ENCODE measurements at places on chromosomes 7 and 10.

DNA sequence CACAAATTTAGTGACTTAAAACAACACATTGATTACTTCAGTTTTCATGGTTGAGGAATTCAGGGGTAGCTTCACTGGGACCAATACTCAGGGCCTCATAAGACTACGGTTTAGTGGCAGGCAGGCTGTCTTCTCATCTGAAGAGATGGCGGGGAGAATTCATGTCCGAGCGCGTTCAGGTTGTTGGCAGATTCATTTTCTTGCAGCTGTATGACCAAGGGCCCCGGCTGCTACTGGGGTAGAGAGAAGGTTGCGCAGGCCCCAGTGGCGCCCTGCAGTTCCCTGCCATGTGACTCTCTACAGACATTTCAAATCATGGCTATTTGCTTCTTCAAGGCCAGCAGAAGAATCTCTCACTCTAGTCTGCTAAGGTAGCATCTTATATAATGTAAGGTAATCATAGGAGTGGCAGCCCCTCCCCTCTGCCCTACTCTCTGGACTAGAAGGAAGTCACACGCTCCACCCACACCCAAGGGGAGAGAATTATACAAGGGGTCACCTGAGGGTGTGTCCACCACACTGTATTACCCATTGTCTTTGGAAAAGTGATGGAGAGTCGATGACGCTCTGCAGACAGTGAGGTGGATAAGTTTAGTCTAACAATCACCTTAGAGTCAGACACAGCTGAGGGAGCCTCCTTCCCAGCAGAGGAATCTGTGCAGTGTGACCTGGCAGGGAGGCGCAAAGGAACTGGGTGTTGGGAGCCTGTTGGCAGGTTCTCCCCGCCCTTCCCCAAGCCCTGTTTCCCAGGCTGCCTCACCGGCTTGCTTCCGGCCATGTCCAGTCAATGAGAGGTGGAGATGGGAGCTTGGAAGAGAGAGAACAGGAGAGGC, 35.7 kb upstream of the PLEKHA1 start:
- DNase-seq: no peak

- DNase-seq: no peak
These were observed 38.2 kb downstream of the PARP12 start for GRCh38 chr7:140024585-140024984.

- DNase-seq: no peak
These were observed 5.6 kb downstream of the AVL9 start for GRCh38 chr7:32500922-32501341.

DNA sequence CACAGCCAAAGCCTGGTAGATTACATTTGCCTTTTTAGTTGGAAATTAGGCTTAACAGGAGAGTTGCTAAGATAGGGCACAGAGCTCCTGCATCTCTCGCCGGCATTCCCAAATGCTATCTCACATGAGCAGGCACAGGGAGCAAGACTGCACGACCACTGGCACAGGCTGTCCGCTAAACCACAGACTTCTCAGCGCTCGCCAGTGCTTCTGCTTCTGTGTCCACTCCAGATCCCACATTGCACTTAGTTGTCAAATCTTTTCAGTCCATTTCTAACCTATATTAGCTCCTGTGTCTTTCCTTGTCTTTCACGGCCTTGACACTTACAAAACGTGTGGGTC, 138.9 kb downstream of the EGFR start:
- DNase-seq: no peak

GRCh38 chr10:96688789-96689188, 31.5 kb downstream of the PIK3AP1 start:
- DNase-seq: no peak

- DNase-seq: no peak
These were observed 695.1 kb upstream of the GALNT17 start for GRCh38 chr7:70436790-70437350.

GRCh38 chr10:73765066-73765465, 16.8 kb upstream of the CHCHD1 start:
- no peak for DNase-seq

- DNase-seq: no peak
These were observed 208.8 kb upstream of the IGFBP3 start for GRCh38 chr7:46129831-46130230.

- no peak for DNase-seq
These were observed 353.0 kb downstream of the PARD3 start for GRCh38 chr10:34462056-34462455.

DNA sequence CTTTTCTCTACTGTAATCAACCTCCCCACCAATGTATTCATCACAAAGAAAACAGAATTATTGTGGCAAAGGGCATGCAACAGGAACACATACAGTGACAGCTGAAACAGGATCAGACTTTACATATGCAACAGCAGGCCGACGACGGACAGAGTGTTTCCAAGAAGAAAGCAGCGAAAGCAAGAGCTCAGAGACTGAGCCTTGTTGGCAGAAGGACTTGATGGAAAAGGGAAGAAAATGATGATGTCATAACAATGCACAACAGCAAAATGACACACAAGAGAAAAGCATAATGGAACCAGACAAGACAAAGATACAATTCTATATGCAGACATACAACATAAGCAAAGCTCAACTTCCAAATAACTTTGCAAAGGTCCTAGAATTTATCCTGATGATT, 106.5 kb downstream of the ARHGAP12 start:
- no peak for DNase-seq

DNA sequence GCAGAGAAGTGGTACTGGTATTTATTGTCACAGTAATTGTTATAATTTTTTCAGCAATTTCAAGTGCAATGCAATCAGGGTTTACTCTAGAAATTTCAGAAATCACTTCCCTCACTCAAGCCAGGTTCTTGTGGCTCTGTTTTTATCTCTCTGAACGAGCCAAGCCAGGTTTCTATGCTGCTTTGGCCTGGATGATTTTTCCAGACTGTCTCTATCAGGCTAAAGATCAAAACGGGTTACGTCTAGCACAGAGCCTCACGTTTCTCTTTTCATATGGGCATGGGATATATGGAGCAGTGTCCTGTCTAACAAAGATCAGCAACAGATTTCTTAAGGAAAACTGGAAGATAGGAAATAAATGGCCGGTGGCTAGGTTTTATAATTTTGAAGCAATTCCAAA, 1105.3 kb downstream of the NRG3 start:
- no peak for DNase-seq

DNA sequence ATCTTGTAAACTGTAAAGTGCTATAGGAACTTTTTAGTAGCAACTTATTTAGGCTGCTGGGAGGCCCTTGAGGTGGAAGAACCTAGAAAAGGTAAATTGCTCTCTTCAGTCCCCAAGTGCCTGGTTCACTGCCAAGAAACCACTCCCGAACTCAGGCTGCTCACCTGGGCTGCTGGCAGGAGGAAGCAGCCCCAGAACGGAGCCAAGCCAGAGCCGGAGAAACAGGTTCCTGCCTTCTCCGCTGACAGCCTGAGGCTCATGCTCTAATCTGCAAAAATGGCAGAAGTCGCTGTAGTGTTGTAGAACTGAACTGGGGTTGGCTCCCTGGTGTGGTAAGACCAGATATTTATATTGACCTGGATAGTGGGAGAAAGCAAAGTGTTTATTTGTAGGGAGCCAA, 136.0 kb downstream of the CUL2 start:
- peak; percentile 8 for DNase-seq

DNA sequence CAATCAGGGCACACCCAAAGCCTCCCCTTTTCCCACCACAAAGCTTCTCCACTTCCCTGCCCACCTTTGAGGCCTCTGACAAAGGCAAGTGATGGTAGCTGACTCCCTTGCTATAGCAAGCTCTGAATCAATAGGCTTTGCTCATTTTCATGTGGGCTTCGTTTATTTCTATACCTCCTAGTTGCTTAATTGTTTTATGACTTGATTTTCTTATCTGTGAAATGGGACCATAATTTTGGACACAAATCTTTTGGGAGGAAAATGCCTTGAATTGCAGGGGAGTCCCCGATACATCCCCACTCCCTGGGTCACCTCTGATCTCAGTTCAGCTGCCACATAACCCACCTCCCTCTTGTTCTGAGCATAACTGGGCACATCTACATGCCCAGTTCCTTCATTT, 13.7 kb upstream of the DLG5 start:
- no peak for DNase-seq

GRCh38 chr7:36796850-36797536, 72.7 kb upstream of the AOAH start:
- DNase-seq: no peak

- DNase-seq: no peak
These were observed 172.7 kb downstream of the AGMO start for GRCh38 chr7:15389073-15389472.

GRCh38 chr10:113487154-113487553, 65.7 kb upstream of the HABP2 start:
- no peak for DNase-seq

DNA sequence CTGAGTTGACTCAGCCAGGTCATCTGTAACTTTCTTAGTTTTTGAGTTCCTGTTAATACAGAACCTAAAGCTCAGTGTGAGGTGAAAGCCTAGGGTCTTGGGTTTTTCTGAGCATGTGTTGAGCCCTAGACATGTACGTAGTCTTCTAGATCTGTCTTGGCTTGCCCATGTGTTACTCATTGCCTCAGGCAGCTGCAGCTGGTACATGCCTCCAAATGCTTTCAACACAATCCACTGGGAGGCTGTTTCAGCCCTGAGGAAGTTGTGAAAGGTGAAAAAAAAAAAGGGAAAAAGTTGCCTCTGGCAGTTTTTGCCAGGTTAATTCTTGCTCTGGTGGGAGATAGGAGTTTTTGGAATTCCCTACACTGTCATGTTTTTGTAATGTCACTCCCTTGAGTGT, 134.6 kb downstream of the RNF216 start:
- DNase-seq: no peak

- DNase-seq: no peak
These were observed 651.8 kb downstream of the PARD3 start for GRCh38 chr10:34163075-34163905.

DNA sequence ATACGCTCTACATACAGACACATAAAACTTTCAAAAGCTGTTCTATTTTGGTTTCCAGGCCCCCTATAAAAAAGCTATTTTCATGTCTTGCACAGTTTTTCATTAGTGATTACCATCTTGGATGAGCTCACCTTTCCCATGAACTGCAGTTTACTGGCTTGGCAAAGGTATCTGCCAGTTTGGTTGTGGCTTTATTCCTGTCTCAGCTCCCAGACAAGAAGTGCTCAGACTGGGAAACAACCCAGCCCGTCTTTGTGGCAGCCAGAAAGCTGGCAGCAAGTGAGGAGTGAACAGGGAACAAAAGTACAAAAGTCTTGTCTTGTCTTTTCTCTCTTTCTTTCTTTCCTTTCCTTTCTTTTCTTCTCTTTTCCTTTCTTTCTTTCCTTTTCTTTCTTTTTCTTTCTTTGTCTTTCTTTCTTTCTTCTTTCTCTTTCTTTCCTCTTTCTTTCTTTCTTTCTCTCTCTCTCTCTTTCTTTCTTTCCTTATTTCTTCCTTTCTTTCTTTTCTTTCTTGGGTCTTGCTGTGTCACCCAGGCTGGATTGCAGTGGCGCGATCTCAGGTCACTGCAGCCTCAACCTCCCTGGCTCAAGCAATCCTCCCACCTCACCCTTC, 138.8 kb downstream of the CFAP58 start:
- DNase-seq: no peak

DNA sequence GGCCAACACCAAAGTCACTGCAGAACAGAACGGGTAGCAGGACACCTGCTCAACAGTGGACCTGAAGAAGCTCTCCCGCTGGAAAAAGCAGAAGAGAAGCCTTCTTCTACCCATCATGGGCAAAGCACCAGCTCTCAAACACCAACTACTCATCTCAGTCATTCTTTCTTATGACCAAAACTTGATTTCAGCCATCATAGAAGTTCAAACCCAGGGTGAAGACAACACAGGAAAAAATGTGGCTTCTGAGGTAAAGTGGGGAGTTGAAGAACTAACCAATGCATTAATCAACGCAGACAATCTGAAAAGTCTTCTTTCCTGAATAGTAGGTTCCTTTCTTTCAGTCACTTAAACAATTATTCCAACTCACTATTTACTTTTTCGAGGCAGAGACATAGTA, 83.3 kb downstream of the ELMO1 start:
- DNase-seq: no peak

DNA sequence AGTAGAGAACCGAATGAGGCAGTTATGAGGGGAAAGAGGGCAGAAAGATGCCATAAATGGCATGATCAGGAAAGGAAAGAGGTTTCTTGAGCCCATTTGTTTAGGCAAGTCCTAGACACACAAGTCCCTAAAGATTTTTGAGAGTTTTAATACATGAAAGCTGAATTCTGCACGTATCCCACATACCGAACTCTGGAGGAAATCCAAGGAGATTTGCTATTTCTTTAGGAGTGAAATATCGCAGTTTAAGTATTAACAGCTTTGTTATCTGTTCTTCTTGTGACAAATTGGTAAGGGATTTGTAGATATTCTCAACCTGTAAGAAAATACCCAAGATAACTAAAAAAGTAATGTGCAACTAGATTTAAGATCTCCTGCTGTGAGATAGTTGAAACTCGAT, 23.7 kb upstream of the CUBN start:
- DNase-seq: no peak

DNA sequence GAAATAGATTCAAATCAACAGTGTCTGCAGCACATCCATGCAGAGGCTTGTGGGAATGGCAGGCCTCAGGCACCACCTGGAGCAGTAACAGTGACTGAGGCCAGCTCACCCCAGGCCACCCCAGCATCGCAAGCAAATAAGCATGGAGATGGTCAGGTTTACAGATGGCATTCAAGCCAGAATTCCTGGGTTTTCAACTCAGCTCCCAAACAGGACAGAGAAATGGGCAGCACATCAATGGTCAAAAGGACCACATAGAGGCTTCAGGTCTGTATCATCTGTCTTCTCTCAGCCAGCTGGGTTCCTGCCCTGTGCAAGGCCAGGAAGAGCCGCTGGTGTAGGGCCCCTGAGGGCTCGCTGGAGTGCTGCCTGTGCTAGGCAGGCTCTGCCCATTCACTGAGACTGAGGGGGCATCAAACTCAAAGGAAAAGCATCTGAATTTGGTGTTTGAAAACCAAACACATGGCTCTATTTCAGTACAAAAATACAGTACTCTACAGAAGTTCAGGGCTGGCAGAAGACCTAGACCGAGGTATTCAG, 112.5 kb downstream of the KMT2E start:
- DNase-seq: no peak

- DNase-seq: no peak
These were observed 431 bp downstream of the ZYX start for GRCh38 chr7:143381427-143382125.

GRCh38 chr7:49624611-49625010, 148.8 kb upstream of the VWC2 start:
- no peak for DNase-seq

DNA sequence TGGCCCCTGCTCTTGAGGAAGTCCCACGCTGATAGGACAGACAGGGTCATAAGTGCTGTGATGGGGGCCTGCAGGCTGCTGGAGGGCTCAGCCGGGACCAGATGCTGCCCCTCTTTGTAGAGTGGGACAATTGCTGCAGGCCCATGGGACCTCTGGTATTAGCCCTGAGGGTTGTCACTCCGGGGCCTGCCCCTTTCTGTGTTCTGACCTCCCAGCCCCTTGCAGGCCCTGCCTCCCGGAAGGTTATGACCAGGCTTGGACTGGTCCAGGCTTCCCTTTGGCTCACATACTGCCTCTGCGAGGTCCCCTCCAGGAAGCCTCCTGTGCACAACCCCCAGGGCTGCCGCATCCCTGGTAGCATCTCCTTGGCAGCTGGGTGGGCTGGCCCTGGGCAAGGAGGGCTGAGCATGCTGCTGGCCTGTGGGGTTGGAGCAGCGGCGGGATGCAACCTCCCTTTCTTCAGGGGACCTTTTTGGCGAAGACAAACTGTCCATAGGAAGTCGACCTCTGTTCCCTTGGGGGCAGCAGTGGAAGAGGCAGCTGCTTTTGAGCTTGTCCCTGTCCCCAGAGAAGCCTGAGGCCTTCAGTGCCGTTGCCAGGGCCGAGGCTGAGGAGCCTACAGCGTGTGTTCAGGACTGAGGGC, 8.8 kb downstream of the LIMK1 start:
- DNase-seq: no peak

All from esophagus squamous epithelium (tissue), 5 donors.